ENCODE measurements at places on chromosomes 1 and 21.

GRCh38 chr1:15748690-15749398 lies 6.5 kb downstream of the TMEM82 start:
- DNase-seq = no peak

GRCh38 chr21:42308914-42309752 lies 6.1 kb downstream of the TFF3 start:
- DNase-seq = peak; percentile 15

DNA sequence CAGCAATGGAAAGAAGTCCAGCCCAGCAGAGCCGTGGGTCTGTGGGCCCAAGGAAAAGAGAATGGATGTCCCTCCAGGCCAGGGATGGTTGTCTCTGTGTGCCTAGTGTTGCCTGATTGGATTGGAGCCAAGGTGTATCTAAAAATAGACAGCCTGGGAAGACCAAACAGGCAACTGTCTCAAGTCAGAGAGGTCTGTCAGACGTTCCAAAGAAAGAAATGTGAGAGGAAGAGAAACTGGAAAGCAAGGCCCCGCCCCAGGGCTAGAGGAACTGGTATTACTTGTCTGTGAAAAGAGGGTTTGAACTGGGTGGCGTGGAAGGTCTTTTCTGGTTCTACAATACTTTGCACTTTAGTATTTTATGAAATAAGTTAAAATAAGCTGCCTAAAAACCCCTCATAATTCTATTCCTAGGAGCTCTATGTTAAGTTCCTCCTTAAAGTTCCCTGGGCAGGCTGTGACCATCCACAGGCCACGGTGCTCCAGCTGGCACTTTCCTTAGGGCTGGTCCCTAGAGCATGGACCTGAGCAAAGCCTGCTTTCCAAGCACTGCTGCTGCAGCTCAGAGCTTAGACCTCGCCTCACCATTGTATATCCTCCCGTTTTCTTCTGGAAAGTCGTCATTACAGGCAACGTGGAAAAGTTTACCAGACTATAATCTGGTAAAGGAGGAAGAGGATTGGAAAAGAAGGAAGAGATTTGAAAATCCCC lies 151.6 kb downstream of the DISC1 start:
- DNase-seq = no peak

GRCh38 chr1:247110627-247111258 lies 6.6 kb upstream of the ZNF669 start:
- no peak for DNase-seq

- no peak for DNase-seq
Measured at GRCh38 chr1:216887032-216887431, 163.8 kb upstream of the ESRRG start.

GRCh38 chr1:161738627-161739287 lies 10.8 kb upstream of the DUSP12 start:
- no peak for DNase-seq

DNA sequence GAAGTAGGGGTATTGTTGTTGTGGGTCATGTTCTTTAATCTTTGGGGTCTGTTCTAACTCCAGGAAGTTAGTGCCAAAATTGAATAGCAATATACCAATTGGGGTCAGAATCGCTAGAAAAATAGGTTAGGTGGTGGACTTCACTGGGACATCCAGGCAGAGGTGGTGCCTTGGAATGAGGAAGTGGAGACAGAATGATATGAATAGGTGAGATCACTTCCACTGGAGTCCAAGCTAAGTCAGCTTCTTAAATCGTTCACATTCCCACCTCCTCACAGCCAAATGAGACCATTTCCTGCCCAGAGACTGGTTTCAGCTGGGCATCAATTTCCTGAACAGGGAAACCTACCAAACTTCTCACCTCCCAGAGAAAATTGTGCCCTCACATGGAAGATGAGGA lies 137.8 kb upstream of the RAB4A start:
- no peak for DNase-seq

DNA sequence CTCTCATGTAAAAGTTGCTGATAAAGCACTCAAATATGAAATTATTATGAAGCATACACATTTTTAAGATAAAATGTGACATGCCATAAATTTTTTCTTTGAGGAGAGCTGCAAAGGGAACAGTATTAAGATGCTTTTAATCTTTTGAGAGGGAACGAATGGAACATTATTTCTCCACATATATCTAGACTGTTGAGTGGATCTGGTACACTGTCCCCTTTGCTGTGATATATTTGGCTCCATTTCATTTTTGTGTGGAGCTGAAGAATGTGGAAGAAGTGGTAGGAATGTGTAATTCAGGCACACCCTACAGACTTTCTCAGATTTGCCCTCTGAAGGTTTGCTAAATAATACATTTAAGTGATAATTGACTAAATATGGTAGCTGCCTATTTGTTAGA lies 31.7 kb downstream of the PGM1 start:
- DNase-seq = no peak

GRCh38 chr1:201171063-201172036 lies 17.1 kb upstream of the TMEM9 start:
- peak; percentile 79 for DNase-seq

- DNase-seq = peak; percentile 67
Measured at GRCh38 chr21:43318841-43319781, 107.8 kb downstream of the SIK1 start.

- DNase-seq = peak; percentile 61
Measured at GRCh38 chr1:211323156-211324063, 3.2 kb upstream of the TRAF5 start.

- no peak for DNase-seq
Measured at GRCh38 chr21:26282058-26282457, 111.5 kb upstream of the APP start.

GRCh38 chr1:152502496-152503180 lies 8.0 kb upstream of the LCE5A start:
- DNase-seq = no peak

DNA sequence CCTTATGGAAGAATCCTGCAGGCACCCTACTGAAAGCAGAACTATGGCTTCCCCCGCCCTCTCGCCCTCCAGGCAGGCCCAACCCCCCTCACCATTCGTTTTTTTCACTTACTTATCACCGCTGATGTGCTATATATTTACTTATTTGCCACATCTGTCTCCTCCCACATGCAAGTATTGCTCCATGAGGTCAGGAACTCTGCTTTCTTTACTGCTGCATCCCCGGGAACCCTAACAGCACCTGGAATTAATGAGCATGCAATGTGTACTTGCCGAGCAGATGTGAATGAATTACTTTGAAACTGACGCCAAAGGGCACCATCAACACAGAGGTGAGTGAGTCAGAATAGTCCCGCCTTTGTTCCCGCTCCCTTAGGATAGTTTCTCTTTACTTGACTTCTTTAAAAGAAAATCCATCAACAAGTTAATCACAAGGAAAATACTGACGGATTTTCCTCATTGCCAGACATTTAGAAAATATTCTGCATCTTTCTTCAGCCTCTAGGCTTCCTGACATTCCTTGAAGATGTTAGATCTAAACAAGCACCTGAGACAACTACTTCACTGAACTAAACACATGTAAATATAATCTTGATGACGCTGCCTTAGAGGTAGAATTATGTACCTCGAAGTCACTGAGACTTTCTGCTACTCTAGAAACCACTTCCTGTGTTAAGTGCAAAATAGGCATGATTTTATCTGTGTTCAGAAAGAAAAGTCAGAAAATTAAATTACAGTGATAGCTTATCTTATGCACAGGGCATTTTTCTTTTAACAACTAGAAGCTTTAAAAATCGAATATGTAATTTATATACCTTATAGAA lies 17.5 kb upstream of the RAB4A start:
- no peak for DNase-seq

DNA sequence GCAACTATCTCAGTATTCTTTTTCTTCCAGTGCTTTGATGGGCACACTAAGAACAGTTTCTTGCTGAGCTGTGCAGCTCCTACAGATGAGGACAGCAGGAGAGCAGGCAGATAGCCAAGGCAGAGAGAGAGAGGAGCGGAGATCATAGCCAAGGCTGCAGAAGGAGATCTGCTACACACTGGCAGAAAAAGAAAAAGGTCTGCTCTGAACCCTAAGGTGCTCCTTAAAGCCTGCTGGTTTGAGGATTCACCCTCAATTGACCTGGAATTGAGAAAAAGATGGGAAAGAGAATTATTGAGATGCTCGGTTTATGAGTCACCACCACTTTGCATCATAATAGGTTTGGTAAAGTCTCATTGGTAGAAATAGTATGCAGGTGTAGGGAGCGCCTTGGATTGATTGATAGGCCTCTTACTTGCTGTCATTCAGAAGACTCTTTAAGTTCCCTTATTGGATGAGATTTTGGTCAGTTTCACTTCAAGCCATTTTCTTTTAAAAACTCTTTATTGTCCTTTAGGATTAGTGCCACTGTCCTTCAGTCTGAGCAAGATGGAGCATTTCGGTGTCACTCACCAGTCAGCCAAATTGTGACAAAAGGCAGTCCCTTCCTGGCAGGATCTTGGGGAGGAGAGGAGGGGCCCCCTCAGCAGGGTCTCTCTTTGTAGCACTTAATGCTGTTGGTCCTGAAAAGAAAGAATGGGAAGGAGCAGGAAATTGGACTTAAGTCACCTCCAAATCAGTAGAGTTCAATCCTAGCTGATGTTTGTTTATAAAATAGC lies 685.0 kb downstream of the ADGRL2 start:
- DNase-seq = no peak

DNA sequence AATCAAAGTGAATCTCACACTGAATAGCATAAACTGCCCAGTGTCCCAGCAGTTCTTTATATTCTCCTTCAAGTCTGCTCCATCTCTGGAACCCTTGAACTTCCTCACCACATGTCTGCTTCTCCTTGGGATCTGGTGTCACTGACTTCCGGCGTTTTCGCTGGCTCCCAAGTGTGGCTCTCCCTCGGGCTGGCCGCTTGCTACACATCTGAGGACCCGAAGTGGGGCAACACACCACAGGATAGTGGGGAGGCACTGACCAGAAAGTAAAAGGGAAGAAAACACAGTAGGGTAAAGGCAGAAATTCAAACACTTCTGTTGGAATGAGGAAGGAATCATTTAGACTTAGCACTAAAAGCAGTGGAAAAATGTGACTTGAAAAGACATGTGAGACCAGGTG lies 5.1 kb downstream of the NIT1 start:
- no peak for DNase-seq

GRCh38 chr1:42176902-42177519 lies 12.5 kb upstream of the GUCA2A start:
- DNase-seq = no peak

- no peak for DNase-seq
Measured at GRCh38 chr1:247077876-247078257, 744 bp downstream of the ZNF670 start.

- DNase-seq = no peak
Measured at GRCh38 chr1:192936313-192937018, 122.7 kb downstream of the UCHL5 start.

DNA sequence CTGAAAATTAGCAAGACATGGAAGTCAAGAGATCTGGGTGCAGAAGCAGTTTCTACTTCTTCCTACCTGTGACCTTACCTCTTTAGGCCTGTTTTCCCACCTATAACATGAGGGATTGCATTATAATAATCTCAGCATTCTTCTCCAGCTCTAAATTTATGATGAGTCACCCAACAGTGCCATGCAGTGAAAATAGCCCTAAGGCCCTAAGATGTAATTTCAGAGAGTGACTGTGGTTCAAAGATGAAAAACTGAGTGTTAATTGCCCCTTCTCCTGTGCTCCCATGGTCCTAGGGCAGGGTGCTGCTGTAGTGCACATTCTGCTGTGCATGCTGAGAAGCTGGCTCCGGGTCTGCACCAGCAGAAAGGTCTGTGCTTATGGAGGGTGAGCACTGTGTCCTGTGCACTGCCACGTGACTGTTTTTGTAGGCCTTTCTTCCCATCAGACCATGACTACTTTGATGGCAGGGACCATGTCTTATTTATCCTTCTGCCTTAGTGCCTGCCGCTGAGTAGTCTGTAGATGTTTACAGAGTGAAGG lies 29.7 kb downstream of the JUN start:
- no peak for DNase-seq

DNA sequence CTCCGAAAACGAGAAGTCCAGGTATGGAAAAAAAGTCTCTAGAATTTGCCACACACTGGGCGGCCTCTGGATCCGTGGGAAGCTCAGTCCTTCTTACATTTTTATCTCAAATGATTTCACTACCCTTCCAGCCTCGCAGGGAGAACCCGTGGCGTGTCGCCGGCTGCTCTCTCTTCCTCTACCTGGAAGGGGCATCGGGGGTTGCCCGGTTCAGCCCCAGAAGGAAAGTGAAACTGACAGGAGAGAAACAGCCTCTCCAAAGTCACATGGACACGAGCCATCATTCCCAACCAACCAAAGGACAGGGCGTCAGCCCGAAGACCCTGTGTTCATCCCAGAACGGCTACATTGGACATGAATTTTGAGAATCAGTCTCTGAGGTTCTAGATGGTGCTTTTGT lies 182.5 kb downstream of the ADSS2 start:
- no peak for DNase-seq

DNA sequence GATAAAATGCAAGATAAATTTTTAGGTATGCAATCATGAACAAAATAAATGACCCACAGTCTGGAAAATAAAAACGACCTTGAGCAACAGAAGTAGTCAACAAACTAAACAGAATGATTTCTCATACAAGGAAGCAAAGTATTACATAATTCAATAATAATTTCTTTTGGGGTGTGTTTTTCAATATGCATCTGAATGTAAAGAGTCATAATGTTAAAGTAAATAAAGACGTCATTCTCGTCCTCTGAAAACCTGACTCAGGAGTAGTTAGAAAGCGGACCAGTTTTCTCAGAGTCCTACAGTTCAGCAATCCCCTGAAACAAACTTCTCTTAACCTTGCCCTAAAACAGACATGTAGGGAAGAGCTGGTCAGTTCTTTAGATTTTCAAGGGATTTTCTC lies 18.6 kb downstream of the CDC42BPA start:
- DNase-seq = no peak

GRCh38 chr1:206905295-206906164 lies 8.3 kb downstream of the IL24 start:
- no peak for DNase-seq

DNA sequence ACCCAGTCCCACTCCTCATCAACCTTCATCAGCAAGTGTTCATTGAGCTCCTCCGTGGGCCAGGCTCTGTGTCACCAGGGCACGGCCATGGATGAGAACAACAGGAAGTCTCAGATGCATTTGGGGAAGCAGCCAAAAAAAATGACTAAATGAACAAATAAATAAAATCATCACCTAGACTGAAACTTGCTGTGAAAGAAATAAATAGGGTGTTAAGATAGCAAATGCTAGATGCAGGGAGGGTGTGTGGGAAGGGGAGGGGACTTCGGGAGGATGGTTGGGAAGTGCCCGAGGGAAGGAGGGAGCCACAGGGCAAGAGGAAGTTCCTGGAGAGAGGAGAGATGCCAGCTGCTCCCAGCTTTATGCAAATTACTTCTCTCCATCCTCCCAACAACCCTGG lies 696.7 kb downstream of the PTPRU start:
- DNase-seq = no peak

- no peak for DNase-seq
Measured at GRCh38 chr1:97489834-97490233, 431.0 kb downstream of the DPYD start.

All from NCI-H524 (cell line).